ENCODE measurements at places on chromosomes 11 and 22. TPM values are rescaled to one million over a fixed set of nuclear protein-coding genes. Genes with fewer than 3 reads are reported as not detected.
A peak's percentile ranks its signal among the peaks of the same experiment; 100 is the strongest.

The MUC6 gene
- total RNA-seq = not detected

The CCDC116 gene
- not detected for total RNA-seq

The SUSD2 gene
- 0.17 TPM for total RNA-seq

DNA sequence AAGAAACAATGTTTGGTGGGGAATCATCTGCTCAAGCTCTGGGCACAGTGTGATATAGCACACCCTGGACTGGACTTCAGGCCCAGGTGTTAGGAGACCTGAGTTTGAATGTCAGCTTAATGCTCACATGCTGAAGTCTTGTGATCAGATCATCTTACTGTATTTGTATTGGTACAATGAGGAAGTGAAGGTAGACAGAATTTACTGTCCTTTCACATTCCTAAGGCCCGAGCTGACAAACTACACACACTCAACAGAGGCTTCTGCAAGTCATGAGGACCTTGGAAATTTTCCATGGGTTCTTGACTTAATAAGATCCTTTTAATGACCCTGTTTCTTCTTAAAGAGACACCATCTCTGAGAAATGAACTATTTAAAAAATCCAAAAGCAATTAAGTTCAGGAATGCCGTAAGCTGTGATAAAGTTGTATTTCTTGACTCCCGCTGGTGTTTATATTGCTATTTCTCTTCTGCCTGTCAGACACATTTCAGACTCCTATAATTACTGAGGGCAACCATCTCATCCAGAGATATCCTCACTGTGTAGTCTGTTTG, 802.0 kb downstream of the DLG2 start:
- no peak for DNase-seq

- no peak for DNase-seq
Measured at GRCh38 chr11:8218840-8219239, 44.8 kb downstream of the LMO1 start.

DNA sequence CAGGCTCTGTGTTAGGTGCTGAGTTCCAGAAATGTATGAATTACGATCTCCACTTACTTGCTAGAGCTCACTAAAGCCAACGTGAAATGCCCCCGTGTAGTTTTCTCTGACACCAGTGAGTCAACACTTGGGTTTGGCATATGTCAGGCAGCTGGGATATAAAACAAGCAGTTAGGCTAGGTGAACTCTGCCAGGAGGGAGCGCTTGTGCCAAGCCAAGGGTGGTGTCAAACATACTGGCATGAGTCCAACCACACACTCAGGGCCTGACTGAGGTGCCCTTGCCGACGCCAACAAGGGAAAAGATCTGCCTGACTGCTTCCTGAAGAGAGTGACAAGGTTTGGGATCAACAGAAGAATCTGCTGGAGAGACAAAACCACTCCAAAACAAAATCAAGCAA, 167.8 kb upstream of the NARS2 start:
- peak; percentile 42 for DNase-seq

- no peak for DNase-seq
Measured at GRCh38 chr22:20012741-20013331, 3.8 kb downstream of the ARVCF start.

DNA sequence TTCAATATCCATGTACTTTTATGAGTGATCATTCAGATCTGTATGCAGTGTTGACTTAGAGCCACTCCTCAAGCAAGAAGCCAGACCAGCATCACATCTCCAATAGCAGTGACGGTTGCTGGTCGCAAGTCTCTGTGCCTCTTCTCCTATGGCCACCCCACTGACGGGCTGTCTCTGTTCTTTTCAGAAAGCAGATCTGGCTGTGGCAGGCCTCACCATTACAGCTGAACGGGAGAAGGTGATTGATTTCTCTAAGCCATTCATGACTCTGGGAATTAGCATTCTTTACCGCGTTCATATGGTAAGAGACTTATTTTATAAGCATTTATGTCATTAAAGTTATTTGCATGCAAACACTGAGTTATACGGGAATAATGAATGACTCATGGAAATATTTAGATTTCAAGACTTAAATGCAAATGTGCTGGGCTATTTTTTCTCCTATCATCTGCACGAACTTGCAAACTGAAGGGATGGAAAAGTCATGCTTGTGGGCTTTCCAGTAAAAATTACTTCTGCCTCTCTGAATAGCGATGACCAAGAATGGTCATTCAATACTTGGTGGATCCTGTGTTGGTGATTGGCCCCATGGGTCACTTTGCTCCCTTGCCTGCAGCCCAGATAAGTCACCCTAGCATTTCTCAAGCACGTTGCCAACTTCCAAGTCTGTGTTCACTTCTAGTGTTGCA, 83.6 kb upstream of the TBCEL start:
- DNase-seq = no peak

DNA sequence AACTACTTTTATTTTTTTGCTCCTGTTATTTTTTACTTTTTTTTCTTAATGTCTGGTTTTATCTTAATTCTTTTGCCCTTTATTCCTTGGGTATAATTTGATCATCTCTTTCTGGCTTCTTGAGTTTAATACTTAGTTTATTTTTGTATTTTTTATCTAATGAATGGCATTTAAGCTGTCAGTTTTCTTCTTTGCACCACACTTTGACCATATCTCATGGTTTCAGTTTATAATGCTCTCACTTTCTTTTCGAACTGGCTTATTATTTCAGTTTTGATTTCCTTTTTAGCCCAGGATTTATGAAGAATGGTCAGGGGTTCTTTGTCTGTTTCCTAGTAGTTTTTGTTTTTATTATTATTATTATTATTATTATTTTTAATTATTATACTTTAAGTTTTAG, 48.3 kb downstream of the QSER1 start:
- DNase-seq = no peak

DNA sequence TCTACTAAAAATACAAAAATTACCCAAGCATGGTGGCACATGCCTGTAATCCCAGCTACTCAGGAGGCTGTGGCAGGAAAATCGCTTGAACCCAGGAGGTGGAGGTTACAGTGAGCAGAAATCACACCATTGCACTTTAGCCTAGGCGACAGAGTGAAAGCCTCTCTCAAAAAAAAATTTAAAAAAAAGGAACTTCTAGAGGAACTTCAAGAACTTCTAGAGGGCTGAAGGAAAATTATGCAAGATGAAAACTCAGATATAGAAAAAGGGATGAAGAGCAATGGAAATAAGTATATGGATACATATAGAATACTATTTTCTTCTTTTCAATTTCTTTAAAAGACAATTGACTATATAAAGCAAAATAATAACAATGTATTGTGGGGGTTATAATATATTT, 51.2 kb upstream of the PRR5 start:
- no peak for DNase-seq

DNA sequence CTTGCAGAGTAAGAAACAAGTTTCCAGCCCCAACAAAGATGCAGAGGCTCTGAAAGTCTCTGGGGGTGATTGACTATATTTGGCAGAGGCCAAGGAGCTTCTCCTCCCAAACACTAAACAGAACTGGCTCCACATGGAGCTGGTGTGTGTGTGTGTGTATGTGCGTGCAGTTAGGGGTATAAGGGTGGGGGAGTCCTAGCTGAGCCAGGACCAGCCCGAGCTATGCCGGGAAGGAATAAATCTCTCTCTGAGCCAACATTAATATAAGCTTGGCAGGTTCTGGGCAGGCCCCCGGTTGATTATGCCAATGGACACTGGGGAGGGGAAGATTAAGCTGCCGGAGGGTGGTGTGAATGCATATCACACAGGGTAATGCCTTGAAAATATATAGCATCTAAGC, 324.2 kb downstream of the MIAT start:
- DNase-seq = no peak

- DNase-seq = peak; percentile 90
Measured at GRCh38 chr11:28834877-28835276, 726.7 kb downstream of the METTL15 start.

DNA sequence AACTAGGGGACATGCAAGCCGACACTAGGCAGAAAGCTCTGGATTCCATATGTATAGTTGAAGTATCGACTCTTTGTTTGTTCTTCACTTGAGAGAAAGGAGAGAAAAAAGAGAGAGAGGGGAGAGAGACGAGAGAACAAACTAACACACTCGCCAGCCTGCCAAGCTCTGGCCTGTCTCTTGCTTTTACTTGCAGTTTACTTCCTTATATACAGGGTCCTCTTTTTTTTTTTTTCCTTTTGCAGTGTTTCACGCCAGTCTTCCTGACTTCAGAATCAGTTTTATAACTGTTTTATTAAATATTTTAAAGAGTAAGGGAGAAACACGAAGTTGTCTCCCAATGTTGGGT, 19.9 kb downstream of the TEAD1 start:
- no peak for DNase-seq

GRCh38 chr11:57709802-57710367, 2.1 kb downstream of the MED19 start:
- no peak for DNase-seq

- no peak for DNase-seq
Measured at GRCh38 chr22:49079743-49080500, 747.8 kb downstream of the BRD1 start.

Measured in HT1080 (cell line).